Cortex of kidney (tissue), 1 donor: ENCODE measurements at places on chromosomes 12 and 14.

- no peak for DNase-seq
Measured at GRCh38 chr12:80353254-80353653, 90.8 kb upstream of the PTPRQ start.

GRCh38 chr12:78540606-78541336 is 323.8 kb upstream of the SYT1 start:
- DNase-seq, result no peak

GRCh38 chr12:90091809-90092208 is 383.2 kb upstream of the ATP2B1 start:
- DNase-seq, result no peak

DNA sequence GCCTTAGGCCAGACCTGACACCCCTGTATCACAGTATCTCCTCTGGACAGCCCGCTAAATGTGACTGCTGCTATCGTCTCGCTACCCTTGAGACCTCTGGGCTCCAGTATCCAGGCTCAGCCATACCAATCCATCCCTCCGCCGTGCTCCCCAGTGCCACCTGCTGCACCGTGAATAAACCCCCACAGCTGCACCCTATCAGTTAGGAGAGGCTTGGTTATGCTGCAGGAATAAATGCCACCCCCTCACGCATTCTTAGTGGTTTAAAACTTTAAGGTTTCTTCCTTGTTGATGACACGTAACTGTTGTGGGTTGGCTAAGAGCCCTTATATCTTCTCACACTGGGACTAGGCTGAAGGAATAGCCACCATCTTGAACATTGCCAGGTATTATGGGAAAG is 12.1 kb downstream of the CCDC63 start:
- no peak for DNase-seq
